CD4-positive, alpha-beta T cell treated with Interleukin-12 subunit alpha and Interleukin-12 subunit beta, for 1 hour (primary cell): ENCODE measurements at places on chromosomes 11 and 22.
A peak's percentile ranks its signal among the peaks of the same experiment; 100 is the strongest.

DNA sequence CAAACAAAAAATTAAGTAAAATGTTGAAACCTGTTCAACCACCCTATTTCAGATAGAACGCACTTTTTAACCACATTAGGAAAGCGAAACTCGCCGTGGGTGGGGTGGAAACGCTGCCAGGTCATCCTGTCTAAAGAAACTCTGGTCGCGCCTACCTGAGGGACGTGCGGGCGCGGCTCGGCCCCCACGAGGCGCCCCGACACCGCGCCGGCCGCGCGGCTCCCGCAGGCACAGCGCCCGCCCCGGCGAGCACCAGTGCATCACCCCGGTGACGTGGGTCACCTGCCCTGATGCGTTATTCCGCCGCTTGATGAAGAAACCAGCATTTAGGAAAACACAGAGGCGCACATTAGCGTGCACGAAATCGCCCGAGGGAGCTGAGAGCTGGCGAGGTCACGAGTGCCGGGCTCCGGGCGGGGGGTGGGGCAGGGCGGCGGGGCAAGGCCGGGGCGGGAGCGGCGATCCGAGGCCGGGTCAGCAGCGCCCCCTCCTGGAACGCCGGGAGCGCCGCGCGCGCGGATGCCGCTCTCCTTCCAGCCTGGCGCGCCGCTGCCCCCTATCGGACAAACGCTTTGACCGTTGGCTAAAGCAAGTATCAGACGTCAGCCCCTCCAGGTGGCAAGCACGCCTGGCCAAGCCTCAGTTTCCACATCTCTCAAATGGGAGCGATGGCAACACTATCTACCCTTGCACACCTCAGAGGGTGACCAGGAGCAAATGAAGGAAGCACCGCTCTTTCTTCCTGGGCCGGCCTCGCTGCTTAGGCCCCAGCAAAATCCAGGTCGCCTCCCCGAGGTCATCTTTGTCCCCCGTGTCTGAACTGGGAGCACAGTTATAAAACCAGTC is 15.7 kb upstream of the SNX32 start:
- peak; percentile 93 for DNase-seq

DNA sequence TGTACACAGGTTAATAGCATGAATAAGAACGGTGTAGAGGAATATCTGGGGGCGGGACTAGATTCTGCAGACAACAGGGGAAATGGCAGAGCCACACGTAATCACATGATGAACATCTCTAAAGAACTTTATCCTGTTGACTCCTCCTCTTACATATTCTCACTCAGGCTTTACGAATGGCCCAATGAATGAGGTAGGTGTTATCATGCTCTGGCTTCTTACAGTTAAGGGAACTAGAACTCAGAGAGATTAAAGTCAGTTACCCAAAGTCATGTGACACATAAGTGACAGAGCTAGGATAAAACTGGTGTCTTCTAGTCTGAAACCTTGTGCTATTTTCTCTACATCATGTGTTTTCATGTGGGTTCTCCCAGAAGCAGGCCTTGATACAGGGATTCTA is 49.0 kb upstream of the BMAL1 start:
- no peak for DNase-seq

DNA sequence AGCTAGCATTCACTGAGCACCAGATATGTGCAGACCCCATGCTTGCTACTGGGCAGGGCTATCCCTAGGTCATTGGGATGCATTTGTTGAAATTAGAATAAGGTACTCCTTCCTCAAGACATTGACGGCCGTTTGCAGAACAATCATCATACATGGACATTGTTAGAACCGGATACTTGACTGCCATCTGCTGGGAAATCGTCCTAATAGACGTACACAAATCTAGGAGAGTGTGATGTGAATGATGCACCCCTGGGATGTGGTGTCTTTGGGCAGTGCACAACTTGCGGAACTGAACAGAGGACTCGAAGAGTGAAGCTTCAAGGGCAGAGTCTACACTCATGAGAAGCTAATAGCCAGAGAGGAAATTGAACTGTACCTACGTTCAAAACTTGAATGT is 35.9 kb downstream of the MYO18B start:
- no peak for DNase-seq

GRCh38 chr11:57094181-57094935 is 87.4 kb upstream of the LRRC55 start:
- DNase-seq, result no peak

GRCh38 chr11:79414041-79414440 is 26.8 kb downstream of the TENM4 start:
- DNase-seq, result no peak

GRCh38 chr22:24875862-24876506 is 70.0 kb downstream of the SGSM1 start:
- DNase-seq, result no peak

- DNase-seq, result peak; percentile 59
Measured at GRCh38 chr22:35627267-35628041, 10.3 kb upstream of the MB start.

DNA sequence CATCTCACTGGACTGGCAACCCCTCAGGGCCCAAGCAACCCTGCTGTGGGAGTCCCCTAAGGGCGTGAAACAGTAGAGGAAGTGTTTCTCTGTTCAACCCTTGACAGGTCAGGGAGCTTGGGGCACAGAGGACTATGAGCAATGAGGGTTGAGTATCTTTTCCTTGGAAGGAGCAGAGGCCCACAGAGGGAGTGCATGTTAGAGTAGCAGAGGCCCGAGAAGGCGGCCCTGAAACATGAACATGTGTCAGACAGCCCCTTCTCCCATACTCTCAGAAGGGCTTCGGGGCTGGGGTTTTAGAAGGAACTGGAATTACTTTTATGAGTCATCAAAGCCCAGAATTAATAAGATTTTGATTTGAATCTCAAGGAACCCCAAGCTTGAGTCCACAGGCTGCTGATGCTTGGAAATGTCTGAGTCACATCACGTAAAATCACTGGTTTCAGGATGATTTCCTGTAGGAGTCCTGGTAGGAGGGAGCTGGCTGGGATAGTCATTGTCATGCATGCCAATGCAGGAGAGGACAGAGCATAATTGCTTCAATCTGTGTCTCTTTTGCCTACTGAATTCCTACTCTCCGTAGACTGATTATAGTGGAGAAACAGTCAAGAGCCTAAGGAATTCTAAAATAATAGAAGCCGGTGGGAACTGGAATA is 22.6 kb downstream of the C11orf71 start:
- DNase-seq, result no peak

- DNase-seq, result no peak
Measured at GRCh38 chr11:117303101-117303500, 12.0 kb downstream of the BACE1-AS start.

DNA sequence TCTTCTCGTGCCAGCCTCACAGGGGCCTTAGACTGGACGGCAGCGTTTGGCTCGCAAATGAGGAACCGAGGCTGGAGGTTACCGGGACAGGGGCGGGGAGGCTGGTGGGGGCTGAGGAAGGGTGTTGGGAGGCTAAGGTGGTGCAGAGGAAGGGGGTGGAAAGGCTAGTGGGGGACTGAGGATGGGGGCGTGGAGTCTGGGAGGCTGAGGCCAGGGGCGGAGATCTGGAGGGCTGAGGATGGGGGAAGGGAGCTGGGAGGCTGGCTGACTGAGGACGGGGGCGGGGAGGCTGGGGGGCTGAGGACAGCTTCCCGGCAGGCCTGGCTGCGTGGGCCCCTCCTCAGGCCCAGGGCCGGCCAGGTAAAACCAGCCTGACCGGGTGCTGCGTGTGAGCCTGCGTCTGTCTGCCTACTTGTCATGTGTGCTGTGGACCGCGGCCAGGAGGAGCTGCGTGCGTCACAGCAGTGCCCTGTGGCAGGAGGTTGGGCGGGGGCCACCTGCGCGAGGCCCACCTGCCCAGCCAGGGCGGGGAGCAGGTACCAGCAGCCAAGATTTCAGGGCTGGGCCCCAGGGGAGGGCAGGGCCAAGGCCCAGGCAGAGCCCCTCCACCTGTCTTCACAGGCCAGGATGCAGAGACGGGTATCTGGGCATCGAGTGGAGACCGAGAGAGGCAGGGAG is 9.4 kb upstream of the PIM3 start:
- no peak for DNase-seq

GRCh38 chr22:33919391-33920196 is 682 bp downstream of the LARGE1 start:
- DNase-seq, result no peak
